NCI-H69 (cell line): ENCODE measurements at places on chromosomes 2 and 18.

DNA sequence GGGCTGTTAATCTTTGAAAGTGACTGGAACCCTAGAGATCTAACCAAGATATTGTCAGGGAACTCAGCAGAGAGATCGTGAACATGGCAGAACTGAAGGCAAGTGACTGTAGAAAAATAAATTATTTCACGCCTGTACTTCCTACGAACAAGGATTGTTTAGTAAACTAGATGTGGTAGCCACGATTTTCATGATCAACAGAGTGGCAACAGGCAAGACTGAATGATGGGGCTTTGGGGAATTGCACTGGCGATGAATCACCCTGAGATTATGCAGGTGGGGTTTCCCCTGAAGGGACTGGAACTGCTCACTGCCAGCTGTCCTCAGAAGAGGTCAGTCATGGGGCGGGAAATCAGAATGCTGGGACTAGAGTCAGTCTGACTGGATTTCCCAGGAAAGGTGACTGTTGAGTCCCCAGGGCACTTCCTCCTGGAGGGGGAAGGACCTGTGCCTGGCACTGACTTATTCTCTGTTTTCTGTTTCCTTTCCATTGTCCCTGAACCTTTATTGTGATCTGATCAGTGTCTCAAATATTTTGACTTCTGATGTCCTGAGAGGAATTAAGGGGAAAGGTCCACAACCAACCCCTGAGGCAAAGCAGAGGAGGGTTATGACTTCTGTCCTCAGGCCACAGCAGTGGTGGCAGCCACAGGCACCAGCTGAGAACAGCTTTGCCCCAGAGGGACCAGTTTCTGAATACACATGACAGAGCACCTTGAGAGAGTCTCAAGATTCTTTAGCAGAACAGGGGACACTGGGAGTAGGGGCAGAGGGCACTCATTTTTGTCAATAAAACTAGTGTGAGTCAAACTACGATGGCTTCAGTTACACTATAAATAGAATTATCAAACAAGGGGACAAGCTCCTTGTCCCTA, 70.0 kb downstream of the NAB1 start:
- peak; percentile 79 for DNase-seq

- no peak for DNase-seq
Observed at GRCh38 chr2:123080331-123080730, 944.8 kb upstream of the CNTNAP5 start.

- peak; percentile 99 for DNase-seq
Observed at GRCh38 chr18:35610089-35610488, 28.5 kb downstream of the GALNT1 start.

DNA sequence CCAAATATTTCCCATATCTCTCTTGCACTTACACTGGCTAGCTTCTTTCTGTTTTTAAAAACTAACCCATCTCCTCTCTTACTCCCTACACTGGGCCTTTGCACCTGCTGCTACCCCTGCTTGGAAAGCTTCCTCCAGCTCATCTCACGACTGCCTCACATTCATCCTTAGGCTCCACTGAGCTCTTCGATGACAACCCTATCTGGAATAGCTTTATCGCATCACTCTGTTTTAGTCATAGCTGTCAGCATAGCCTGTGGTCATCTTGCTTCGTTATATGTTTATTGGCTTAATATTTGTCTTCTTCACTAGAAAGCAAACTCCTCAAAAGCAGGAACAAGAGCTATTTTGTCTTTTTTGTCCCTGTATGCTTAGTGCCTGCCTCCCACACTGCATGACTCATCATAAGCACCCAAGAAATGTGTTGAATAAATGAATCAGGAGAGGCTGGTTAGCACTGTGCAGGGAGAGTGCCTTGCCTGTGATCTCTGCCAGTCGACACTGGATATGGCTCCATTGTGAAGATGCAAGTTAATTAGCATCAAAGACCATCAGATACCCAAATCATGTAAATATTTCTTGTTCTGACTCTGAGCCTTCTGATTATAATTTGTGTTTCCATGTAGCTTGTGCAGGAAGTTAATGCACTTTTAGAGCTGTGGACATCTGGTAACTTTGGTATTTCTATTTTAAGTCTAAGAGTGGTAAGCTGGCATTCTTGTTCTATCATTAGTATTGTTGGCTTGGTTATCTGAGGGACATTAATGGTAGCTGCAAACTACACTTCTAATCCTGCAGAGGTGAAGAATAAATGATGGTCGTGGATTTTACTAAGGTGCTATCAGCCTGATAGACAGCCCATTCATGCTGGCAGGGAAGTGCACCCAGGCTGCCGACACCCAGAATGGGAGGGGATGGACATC, 10.3 kb upstream of the DYTN start:
- DNase-seq, result no peak

GRCh38 chr18:2091937-2092336, 479.4 kb downstream of the METTL4 start:
- no peak for DNase-seq

GRCh38 chr18:75455249-75456198, 28.0 kb upstream of the SMIM21 start:
- DNase-seq, result peak; percentile 78

- peak; percentile 98 for DNase-seq
Observed at GRCh38 chr18:64966667-64967066, 784.1 kb upstream of the CDH7 start.

GRCh38 chr2:197191177-197191939, 119.2 kb downstream of the ANKRD44 start:
- DNase-seq, result peak; percentile 71

- no peak for DNase-seq
Observed at GRCh38 chr2:46067501-46068305, 229.5 kb upstream of the EPAS1 start.

DNA sequence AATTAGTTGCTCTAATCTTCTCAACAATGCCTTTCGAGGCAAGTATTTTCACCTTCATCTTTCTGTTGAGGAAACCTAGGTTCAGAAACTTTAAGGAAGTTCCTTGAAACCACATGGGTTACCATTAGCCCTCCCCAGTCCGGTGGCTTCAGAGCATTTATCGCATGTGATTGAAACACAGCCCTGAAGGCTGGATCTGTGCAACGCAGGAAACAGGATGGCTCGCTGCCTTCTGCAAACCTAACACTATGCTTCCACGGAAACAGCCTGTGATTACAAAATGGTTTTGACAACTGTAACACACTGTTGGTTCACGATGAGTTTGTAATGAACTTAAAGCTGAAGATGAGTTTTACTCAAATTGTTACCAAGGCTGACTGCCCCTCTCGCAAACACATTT, 68.5 kb downstream of the EPB41L3 start:
- DNase-seq, result peak; percentile 87

- no peak for DNase-seq
Observed at GRCh38 chr2:126723281-126723815, 67.4 kb downstream of the GYPC start.

DNA sequence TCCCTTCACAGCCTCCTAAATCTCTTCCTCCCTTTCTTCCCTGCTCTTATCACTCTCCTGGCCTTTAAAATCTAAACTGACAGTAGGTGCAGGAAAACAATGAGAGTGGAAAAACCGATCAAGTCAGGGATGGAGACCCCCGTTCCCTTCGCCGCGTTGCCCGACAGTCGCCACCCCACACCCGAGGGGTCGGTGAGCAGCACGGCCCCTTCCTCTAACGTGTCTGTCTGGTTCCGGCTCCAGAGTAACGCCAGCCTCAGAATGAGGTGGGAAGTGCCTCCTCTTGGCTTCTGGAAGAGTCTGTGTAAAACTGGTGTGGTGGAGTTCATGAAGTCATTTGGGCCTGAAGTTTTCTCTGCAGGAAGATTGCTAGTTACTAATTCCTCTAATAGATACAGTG, 138.6 kb downstream of the NFATC1 start:
- DNase-seq, result no peak

DNA sequence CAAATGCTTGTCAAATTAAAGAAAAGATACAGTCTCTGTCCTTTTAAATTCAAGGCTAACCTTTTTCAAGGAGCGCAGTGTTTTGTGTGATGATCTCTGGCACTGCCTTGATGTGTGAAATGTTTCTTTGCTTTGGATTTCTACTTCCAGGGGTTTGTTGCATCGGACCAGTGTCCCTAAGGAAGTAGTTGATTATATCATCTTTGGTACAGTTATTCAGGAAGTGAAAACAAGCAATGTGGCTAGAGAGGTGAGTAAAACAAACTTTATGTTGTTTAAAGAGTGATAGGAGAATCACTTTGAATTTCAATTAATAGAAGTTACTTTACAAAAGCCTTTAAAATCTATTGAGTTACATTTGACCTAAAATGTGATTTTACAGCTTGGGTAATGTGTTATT, 28.8 kb downstream of the HADHB start:
- DNase-seq, result no peak

DNA sequence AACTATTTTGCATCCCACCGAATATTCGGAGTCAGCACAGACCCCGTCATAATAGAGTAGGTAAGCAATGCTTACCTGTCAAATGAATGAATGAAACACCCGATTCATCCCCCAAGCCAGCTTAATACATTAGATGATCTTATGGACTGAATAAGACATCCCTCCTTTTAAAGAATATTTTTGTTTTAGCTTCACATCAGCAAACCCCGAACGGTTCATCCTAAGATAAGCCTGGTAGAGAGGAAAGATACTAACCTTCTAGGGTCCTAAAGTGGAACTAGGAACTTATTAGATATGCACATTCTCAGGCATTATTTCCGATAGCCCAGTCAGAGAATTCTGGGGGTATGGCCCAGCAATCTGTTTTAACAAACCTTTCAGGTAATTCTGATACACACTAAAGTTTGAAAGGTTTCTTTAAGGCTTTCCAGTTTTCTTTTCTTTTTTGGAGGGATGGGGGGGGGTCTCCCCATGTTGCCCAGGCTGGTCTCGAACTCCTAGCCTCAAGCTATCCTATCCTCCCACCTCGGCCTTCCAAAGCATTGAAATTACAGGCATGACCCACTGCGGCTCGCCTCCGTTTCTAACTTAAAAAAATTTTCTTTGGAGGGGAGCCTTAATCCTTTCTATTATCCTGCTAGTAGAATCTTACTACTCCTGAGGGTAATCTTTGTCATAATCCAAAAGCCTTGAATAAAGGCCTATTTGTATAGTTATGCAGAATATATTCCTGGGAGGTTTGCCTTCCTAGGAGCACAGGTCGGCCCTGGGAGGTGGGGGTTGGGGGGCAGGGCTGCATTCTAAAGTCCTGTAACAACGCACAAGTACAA, 1.0 kb upstream of the ACTR3 start:
- DNase-seq, result peak; percentile 48

DNA sequence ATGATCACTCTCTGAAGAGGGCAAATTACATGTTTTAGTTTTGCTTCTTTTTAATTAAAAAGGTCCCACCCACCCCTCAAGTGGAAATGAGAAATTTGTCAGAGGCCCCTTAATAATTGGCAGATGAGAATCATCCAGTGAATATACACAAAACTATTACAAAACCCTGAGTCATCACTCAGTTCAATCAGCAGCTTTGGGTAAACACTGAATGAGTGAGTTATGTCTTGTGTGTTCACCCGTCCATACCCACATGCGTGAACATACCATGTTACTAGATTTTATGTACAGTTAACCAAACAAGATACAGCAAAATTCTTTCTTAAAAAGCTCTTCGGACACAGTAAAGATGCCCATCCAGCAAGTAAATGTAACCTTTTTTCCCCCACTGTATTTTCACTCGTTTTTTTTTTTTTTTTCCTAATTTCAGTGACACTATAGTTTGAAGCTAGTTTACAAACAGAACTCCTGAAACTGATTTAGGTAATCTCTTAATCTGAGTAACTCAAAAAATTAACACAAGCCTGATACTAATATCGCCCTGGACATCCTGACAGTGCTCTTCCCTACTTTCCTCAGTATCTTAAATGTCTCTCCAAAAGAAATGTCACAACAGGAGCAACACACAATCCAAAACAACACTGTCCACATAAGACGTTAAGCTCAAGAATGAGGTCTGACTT, 1.4 kb downstream of the PSME4 start:
- DNase-seq, result peak; percentile 64

GRCh38 chr2:214575030-214575429, 164.2 kb downstream of the VWC2L start:
- no peak for DNase-seq

GRCh38 chr2:37881397-37881796, 43.7 kb upstream of the RMDN2 start:
- DNase-seq, result peak; percentile 58

- DNase-seq, result no peak
Observed at GRCh38 chr2:155895016-155895415, 437.5 kb downstream of the NR4A2 start.

DNA sequence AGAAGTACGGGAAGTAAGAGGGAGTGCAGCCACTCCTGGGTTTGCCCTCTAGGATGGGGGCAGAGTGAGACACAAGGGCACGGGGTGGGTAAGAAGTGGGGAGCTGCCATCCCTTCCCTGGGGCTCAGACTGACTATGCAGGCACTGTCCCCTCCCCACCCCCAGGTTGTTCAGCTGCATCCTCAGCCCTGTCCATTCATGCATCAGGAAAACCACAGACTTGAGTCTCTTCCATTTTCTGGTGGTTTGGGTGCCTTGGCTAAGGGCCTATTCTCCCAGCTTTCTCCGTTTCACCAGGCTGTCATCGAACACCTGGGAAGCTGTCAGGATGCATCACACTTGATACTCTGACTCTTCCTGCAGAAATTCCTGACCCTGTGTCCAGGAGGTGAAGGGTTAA, 111.9 kb downstream of the TFCP2L1 start:
- DNase-seq, result no peak

GRCh38 chr2:133326652-133327397, 241.4 kb downstream of the NCKAP5 start:
- no peak for DNase-seq

- DNase-seq, result no peak
Observed at GRCh38 chr2:181648478-181649155, 8.3 kb downstream of the CERKL start.

DNA sequence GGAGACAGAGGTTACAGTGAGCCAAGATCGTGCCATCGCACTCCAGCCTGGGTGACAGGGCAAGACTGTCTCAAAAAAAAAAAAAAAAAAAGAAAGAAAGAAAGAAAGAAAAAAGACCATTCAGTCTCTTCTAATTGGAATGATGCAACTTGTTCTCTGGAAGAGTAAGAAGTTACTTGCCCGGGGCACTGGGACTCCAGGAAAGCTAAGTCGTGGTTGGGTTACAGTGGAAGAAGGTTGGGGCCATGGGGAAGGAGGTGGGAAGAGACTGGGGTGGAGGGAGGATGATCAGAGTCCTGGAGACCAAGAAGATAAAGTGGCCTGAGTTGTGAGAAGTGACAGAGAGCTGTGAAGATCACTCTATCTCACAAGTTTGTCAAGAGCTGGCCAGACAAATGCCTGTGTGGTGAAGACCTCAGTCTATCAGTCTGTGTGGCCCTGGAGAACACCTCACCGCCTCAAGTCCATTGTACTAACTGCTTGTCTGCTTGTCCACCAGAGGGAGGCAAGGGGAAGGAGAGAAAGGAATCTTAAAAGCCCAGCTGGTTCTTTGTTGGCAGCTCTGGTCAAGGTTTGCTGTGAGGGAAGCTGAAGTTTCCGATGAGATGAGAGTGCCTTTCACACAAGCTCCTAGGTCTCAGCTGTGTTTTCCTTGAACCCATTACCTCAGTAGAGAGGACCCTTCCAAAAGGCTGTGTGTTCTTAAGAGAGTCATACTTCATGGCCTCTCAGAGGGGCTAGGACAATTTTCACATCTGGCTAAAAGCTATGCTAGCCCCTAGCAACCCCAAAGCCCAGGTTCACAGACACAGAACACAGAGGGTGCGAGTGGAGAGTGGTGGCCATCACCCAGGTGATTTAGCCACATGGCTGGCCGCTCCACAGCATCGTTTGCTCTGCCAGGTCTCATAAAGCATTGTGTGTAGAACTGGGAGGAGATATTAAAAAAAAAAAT, 72.0 kb upstream of the TMEM178A start:
- peak; percentile 83 for DNase-seq
